NCI-H2107 (cell line): ENCODE measurements at places on chromosomes 5 and 9.

DNA sequence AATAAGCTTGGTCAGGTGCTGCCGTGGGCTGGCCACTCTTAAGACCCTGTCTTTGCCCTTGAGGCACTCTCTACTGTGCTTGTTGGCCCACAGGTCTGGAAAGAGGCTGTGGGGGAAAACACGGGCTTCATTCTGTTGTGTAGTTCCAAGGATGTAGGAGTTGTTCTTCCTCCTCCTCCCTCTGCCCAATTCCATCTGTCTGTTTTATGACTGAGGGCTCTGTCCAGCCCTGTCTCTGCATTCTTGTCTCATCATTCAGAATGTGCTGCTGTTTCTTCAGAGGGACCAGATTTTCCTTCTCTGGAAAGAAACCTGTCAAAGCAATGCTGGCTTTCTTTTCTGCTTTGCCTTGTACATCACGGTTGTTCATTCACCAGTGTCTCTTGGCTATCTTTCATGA, 84.1 kb downstream of the MAP1B start:
- no peak for DNase-seq

DNA sequence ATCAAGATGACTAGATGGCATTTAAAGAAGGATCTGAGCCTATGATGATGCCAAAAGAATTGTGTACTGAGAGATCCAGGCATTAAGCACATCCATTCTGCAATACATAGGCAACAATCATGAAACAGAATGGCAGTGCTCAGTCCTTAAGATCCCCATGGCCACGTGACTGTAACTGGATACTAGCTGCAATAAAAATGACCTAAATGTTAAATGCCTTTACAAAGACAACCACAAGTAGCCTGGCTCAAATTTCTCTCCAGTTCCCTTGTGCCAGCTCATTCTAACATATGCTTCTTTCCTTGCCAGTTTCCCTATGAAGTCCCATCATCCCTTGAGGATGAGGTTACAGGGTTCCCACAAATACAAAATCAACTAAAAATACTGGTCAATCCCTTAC, 148.3 kb upstream of the GHR start:
- no peak for DNase-seq

- no peak for DNase-seq
These were observed 13.8 kb upstream of the ORM1 start for GRCh38 chr9:114309096-114309495.

GRCh38 chr9:124206391-124206790, 51.4 kb upstream of the NEK6 start:
- DNase-seq: no peak

DNA sequence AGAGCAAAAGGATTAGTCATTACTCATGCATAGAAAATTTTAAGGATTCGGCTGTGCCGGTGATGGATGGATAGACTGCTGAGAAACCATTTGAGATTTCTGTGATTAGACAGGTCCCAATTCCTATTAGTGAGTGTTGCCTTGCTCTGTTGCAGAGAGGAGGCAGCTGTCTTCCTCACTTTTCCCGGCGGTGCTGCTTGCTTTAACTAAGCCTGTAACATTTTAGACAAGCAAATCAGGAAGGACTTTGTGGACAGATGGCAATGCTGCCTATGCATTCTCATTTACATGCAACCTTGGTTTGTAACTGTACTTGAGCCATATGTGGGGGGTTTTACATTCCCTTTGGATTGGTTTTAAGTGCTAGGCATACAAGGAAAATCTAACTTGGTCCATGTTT, 1176.3 kb downstream of the CDH18 start:
- no peak for DNase-seq

DNA sequence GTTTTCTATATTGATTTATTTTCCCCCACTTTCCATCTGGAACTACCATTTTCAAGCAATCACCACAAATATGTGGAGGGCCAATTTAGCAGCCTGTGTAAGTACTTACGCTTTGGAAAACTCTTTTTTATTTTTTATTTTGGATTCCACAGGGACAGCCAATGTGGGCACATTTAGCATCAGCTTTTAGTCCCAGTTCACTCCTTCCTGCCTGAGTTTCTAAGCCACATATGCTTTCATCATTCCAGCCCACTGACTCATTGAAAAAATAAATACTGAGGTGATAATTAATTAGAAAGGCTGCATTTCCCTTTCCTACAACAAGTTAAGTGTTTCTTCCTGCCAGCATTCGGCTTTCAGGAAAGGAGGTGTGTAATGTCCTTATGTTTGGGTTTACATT, 76.8 kb downstream of the TMEM167A start:
- no peak for DNase-seq

GRCh38 chr5:134503937-134504437, 21.5 kb upstream of the JADE2 start:
- no peak for DNase-seq

- no peak for DNase-seq
These were observed 105.9 kb downstream of the UNC13B start for GRCh38 chr9:35267710-35268109.

DNA sequence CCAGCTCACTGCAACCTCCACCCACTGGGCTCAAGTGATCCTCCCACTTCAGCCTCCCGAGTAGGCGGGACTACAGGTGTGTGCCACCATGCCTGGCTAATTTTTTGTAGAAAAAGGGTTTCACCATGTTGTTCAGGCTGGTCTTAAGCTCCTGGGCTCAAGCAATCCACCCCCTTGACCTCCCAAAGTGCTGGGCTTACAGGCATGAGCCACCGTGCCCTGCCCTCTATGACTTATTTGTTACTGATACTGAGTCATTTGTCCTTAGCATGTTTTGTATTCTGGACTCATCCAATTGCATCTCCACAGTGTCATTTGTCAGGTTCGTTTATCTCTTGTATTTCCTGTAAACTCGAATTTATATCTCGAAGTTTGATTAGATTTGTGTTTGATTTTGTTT, 2.7 kb upstream of the ITK start:
- DNase-seq: no peak

DNA sequence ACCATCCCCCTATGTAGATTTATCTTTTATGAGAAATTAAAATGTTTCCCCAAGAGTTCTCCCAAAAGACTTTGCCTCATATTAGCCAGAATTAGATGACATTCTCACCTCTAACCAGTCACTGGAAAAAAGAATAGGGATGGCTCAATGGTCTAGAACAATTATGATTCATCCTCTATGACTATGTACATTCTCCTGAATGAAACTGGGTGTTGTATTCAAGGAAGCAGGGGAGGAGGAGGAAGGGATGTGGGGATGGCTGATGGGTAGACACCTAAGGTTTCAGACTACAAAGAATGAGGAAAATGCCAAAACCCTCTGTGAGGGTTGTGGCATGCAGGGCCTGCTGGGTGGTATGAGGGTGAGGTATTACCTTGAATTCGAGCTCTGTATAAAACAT, 49.5 kb upstream of the BRINP1 start:
- no peak for DNase-seq

DNA sequence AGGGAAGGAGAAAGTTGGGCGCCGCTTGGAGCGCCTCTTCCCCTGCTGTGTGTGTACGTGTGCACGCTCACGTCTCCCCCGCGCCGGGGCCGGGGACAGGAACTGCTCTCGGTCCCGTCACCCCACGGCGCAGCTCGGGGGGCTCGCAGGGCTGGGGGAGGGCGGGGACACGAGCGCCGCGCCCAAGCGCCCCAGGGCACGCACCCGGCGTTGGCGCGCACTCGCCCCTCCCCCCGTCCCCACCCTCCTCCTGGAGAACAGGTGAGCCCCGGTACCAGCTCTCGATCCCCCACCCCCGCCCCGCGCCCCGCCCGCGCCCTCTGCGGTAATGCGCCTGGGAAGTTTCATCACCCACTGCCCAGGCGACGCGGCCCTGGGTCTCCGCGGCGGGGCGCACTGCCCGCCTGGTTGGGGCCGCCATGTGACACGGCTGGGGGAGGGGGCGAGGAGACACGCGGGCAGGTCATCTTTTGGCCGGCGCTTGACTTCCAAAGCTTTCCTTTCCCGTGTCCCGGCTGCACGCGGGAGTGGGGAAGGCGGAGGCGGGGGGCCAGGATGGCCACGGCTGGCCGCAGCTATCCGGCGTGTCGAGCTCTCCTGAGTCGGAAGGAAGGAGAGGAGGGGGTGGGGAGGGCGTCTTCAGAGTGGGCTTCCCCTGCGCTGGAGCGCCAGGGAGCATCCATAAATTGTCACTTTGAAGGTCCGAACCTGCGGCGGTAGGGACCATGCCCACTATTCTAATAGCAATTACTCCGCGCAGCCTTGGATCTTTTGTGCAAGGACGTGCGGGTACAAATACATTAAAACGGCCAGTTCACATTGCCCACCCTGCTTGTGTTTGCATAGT, 1.5 kb upstream of the STC2 start:
- no peak for DNase-seq

- peak; percentile 7 for DNase-seq
These were observed 19.5 kb downstream of the TTC33 start for GRCh38 chr5:40736103-40736875.

DNA sequence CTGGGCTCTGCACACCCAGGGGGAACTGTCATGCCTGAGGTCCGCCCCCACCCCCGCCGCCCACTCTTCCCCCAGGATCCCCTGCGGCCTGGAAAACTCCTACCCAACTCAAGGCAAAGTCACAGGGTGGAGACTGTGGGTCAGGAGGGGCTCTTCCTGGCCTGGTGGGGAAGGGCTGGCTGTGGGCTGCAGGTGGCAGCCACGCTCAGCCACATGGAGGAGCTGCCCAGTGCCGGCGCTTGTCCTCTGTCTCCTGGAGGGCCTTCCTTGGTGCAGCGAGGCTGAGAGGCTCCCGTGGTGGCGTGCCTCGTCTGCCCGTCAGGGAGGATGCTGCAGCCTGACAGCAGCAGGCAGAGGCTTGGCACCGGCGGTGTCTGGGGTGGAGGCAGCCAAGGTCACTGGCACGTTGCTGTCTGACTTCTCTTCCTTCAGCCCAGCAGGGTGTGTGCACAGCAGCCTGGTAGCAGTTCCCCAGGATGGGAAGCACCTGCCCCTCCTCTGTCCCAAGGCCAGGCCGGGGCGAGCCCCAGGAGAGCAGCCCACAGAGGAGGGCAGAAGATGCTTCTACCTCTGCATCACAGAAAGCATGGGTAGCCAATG, 78.1 kb downstream of the ADAMTS2 start:
- DNase-seq: no peak

- no peak for DNase-seq
These were observed 37.5 kb downstream of the CPLANE1 start for GRCh38 chr5:37211661-37212060.

DNA sequence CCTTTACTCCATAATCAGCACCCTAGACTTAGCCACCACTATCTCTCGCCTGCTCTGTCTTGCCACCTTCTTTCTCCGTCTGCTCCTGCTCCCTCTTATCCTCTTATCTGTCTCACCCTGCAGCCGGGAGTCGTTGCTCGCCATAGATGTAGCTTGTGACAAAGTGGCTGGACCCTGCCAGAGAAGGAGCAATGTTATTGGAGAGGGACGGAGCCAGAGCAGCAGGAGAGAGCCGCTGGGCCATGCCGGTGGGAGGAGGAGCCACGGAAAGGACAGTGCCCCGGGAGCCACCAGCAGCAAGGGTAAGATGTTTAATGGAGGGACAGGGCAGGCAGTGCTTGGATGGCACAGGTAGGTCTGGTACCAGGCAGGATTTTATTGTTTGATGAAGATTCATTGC, 137.3 kb downstream of the SEC61B start:
- DNase-seq: no peak

DNA sequence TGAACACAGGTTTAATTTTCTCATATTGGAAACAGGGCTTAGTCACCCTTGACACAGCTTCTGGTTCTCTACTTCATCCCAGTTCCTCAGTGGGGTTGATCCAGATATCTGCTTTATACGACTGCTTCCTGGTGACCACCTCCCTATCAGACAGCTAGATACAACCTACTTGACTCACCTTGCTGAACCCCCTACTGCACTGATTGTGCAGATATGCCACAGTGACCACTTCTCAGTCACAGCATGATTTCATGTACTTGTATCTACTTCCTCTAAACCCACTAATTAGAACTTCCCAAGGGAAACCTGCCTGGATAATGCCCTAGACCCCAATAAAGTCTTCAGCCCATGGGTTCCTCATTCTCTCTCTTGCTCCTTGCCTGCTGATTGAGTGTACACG, 18.4 kb upstream of the RFK start:
- no peak for DNase-seq

DNA sequence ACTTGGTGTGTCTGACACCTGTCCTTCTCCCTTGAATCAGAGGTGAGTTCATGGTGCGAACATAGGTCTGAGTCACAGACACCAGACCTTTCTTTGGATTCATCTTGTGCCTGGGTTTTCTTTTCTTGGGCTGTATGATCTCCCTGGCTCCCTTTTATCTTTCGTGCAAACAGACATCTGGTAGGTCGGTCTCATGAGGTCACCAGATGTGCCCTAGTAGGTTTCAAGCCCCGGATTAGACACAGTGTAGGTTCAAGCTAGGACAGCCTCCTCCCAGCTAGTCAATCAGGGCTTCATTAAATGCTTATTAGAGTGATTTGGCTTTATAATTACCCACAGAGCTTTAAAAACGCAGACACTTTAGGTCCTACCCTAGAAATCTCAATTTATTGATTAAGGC, 106.0 kb upstream of the MYO10 start:
- no peak for DNase-seq

GRCh38 chr9:35070823-35071813, 1.3 kb downstream of the VCP start:
- no peak for DNase-seq

GRCh38 chr9:130616451-130616850, 37.1 kb downstream of the FUBP3 start:
- no peak for DNase-seq

DNA sequence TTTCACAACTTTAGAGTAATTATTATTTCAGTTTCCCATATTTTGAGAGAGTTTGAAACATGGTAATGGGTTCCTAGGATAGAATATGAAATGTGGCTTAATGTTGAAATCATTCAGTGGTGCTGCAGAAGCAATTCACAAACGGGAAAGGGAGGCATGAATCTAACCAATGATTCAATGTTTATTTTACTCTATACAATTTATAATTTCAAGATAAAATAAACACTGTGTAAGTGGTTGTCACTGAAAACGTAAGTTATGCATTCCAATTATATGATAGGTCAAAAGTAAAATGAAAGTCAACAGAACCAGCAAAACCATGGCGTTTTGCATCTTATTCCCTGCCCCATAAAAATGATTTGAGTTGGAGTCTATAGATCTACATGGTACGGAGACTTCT, 1207.1 kb upstream of the CDH18 start:
- no peak for DNase-seq

DNA sequence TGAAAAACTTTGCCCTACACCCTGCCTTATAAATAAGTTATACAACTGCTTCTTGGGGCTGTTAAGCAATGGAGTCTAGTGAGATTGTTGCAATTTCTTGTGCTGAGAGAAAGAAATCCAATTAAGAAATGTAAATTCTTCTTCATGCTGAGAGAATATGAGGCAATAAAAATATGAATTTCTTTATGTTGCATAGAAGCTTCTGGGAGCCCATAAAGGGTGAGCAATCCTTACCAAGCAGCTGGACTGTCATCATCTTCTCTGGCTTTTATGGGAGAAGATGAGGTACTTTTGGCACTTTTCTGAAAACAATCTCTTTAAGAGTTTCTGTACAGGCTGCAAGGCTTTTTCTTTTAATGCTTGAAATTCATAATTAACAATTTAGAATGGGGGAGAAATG, 204.3 kb downstream of the DMRTA1 start:
- DNase-seq: no peak

DNA sequence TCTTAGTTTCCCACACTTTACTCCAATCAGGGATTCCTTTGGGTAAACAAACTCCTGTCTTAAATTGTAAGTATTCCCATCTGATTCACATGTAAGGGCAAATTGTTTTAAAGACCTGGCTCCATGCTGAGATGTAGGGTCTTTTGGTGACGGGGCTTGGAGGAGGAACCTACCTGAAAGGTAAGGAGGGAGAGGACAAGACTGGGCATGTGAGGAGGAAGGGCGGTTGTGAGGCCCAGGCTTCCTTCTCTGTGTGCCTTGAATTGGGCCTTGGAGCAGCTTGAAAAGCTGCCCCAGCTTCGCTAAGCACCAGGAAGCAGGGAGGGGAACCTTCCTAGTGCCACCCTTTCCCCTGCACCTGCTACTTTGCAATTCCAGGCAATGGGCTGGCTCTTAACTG, 86.8 kb downstream of the C9orf152 start:
- DNase-seq: no peak
